ENCODE measurements at places on chromosomes 7 and 10.

DNA sequence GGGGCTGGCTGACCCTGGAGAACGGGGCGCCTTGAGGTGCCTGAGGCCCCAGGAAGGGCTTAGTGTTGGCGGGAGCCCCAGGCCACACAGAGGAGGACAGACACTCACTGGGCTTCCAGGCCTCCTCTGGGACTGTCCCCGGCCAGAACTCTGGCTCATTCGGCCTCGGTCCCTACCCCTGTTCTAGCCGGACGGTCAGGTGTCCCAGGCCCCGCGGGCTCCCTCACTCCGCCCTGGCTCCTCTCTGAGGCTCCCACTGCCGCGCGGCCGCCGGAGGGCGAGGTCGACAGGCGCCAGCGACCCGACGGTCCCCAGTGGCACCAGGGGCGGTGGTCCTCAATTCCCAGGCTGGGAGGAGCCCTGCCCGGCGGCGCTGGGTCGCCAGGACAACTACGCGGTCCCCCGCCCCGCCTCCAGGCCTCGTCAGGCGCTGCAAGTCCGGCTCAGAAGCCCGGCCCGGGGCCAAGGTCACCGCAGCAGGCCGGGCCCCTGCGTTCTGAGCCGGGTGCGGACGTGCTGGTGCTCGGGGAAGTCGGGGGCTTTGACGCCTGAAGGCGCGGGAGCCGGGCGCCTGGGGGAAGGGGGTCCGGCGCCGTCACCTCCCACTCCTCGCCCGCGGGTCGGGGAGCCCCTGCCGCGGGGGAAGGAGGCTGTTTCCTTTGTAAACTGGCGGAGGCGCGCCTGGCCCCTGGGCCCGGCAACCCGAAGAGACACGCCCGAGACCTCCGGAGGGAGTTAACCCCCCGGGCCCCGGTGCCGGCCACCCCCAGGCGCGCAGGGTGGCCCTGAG, 1.1 kb upstream of the PWWP2B start:
- no peak for DNase-seq

- no peak for DNase-seq
Observed at GRCh38 chr7:11935905-11936304, 103.9 kb upstream of the THSD7A start.

DNA sequence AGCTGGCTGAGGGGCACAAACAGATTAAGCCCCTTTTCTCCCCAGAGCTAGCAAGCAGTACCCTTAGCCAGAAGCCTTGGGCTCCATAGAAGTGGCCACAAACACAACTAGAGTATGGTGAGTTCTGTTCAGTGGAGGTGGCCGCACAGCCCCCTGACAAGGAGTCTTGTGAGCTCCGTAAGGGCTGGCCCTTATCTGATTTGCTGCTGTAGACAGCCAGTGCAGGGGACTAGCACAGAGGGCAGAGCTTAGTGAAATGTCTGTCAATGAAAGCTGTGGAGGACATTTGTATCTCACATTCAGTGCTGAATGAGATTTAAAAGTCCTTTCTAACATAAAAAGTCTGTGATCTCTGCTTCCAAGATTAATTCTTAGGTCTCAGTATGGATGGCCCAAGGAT, 137.3 kb downstream of the AUTS2 start:
- no peak for DNase-seq

DNA sequence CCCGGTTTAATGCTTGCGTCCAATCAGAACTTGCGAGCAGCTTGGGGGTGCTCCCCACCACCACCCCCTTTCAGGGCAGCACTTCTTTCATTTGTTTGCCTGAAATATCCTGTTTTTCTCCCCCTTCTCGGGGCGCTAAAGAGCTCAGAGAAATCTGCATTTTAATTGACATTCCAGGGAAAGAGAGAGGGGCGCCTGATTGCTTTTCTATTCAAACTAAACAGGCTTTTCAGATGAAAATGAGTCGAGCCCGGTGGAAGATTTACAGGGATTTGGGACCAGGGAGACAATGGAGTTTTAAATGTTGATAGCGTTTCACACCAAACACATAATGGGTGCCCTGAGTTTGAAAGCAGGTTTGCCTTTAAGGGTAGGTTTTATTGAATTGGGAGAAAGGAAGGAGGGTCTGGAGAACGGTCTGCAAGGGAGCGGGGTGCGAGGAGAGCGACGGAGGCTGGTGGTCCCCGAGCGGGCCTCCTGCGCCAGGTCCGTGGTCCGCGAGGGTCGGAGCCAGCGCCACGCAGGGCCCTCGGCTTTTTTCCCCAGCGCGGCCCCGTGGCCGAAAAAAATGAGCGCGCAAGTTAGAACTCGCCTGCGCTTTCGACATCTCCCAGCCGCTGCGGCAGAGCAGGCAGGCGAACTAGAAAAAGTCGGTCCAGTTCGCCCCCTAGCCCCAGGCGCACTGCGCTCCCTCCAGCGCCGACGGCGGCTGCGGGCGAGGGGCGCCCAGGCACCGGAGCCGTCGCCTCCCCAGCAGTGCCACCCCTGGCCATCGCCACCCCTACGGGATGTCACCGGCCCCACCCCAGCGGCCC, 1.3 kb downstream of the FGFR2 start:
- DNase-seq = no peak

- DNase-seq = no peak
Observed at GRCh38 chr7:65230231-65230630, 143.4 kb upstream of the ZNF92 start.

DNA sequence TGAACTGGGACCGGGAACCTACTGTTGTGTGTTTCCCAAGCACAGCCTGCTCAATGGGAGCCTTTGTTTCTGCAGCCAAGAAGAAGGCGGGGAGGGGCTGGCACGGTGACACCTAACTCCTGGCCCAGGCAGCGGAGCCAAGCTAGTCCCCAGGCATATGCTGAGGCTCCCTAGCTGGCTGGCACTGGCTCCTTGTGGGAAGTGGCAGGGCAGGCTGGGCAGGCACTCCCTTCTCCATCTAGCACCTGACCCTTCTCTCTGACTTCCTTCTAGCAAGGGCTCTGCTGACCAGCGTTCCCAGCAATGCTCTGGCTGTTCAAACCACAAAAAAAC, 325.0 kb downstream of the PLXNA4 start:
- DNase-seq = no peak

GRCh38 chr10:60262647-60263126, 127.0 kb downstream of the ANK3 start:
- DNase-seq = no peak

GRCh38 chr7:134500406-134500805, 27.0 kb upstream of the AKR1B10 start:
- DNase-seq = no peak

DNA sequence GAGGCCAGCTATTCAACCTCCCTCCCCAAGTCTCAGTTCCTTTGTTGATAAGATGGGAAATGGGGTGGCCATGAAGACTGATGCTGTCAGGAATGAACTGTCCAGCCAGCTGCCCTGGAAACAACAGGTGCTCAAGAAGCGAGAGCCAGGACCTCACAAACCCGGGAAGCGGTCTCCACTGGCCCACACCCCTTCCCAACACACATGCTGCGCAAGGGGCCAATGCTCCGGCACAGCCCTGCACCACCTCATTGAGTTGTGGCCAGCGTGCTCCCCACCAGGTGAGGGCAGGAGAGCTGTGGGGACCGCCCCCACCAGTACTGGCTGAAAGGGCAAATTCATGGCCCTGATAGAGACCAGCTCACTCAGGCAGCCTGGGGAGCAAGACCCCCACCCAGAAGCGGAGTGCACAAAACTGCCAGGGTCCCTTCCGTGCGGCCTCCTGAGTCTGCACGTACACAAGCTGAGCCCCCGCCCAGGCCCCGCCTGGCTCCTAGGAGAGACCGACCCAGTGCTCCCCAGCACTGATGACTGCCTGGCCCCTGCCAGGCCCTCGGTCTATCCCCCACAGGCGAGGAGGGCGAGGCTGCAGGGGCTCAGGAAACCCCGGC, 216.6 kb downstream of the MAD1L1 start:
- no peak for DNase-seq

- DNase-seq = peak; percentile 36
Observed at GRCh38 chr10:23994459-23995046, 214.4 kb upstream of the KIAA1217 start.

DNA sequence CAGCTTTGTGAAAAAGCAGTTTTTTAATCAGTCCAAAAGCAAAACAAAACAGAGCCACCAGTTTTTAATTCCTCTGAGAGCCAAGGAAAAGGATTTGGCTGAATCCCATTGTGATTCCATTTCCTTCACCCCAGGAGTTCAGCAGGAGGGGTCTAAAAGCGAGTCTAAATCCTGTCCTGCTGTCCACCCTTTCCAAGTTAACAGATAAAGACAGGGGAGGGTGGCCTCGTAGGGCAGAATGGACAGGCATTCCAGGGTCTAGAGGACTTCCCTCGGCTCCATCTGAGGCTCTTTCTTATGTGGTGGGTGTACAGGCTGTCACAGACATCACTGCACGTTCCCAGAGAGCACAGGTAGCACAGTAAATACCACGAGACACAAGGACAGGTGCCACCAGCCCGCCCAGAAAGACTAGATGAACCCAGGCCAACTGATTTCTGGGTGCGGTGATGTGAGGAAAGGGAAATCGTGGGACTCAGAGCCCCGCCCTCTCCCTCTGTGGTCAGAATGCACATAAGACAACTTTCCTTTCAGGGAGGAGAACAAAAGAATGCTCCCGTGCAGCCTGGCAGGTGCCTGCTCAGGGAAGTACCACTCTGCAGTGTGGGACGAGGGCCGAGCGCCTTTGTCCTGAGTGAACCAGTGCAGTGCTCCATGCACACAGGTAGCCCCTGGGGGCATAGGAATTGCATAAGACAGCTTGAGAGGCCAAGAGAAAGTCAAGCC, 119.7 kb downstream of the ABLIM1 start:
- no peak for DNase-seq

DNA sequence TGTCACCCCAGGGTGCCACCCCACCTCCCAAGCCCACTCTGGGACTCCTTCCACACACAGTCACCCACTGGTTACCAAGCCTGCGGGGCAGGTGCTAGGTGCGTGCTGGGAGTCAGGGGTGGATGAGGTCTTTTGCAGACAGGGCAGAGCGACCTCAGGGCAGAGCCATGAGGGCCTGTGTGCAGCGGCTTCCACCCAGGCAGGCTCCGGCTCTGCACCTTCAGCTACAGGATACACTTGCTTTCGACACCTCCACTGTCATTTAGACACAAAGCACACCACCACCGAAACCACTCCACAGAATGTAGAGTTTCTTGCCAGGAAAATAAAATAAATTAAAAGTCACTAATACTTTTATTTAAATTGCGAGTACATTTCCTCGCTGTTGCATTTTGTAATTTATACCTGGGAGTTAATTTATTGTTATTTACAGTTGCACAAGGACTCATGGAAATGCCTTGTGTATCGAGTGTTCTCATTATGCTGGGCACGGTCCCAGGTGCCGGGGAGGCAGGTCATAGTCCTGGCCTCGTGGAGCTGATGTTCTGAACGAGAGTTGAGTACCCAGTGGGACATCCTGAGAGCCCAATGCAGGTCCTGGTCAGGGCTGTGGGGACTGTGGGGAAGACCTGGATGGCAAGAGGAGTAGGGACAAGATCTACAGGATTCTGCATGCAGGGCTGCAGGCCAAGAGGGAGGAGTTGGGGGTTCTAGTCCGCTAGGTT, 127.8 kb downstream of the CUX1 start:
- DNase-seq = no peak

GRCh38 chr10:73655990-73656298, at the start of gene SYNPO2L:
TSS of gene SYNPO2L (minus strand) at chr10:73656029. CDS start at chr10:73655922, 107 bp downstream.
- no peak for DNase-seq

GRCh38 chr10:104925232-104925851, 284.3 kb downstream of the SORCS3 start:
- DNase-seq = peak; percentile 11

DNA sequence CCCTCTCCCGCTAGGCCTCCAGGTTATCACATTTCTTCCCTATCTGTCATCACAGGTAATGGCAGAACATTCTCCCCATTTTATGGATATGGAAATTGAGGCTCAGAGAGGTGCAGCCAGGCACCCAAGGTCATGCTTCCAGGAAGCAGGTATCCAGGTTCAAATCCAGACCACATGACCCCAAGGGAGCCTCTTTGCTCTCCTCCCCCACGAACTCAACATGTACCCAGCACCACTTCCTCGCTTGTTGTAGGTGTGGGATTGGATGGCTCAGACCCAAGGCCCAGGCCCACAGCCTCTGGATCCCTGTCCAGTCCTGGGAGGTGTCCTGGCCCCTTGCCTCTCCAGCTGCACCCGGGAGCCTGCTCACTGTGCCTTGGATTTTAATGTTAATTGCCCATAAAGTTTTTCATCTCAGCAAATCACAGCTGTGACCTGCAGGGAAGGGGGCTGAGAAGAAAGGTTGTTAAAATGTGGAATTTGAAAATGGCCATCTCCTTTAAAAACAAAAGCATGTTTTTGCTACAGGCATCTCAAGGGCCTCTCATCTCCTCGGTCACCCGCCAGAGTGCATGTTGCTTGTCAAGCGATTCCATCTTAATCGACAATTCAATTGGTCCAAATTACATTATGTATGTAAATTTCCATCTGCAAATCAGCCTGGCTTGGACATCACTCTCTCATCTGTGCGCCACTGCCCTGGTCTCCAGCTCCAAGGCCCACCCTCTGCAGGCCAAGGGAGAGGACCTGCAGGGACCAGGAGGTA, 205.4 kb upstream of the ZMIZ1 start:
- no peak for DNase-seq

- DNase-seq = no peak
Observed at GRCh38 chr7:90720984-90721760, 125.1 kb downstream of the CDK14 start.

DNA sequence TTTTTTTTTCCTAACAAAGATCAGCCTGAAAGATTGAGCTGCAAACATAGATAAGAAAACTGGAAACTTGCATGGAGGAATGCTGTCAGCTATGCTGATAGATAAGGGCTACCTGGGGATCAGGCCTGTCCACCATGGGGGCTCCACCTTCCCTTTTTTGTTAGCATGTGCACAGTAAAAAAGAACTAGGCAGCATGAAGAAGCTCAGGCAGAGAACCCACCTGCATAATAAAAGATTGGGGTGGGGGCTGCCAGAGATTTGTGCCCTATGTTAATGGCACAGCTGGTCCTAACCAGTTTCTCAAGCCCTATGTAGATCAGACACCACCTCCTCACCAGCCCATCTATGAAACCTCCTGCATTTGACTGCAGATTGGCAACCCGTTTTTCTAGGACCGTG, 45.4 kb upstream of the CACNB2 start:
- DNase-seq = no peak

DNA sequence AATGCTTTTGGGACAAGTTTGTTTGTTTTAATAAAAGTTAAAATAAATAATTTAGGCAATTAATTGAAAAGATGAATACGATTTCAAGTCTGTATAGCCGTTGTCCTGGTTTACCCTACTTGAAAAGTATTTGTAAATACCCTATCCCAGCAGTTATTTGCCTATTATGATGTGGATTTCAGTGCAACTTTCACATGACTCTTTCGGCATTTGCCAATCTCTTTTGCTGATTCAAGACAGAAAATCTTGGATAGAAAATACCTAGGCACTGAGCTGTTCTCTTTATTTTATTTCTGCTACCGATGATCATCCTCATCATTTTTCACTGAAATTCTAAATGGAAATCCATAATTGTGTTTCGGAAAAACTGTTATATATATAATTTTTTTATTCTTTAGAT, 125.9 kb upstream of the FZD8 start:
- DNase-seq = no peak

- no peak for DNase-seq
Observed at GRCh38 chr7:131497454-131497853, 59.0 kb downstream of the PODXL start.

- no peak for DNase-seq
Observed at GRCh38 chr7:93036807-93037206, 81.0 kb downstream of the SAMD9 start.

Data from stimulated activated CD4-positive, alpha-beta T cell treated with anti-CD3 and anti-CD28 coated beads, Interleukin-12 subunit alpha, Interleukin-12 subunit beta, amount 100 ng/mL, for 24 hours (primary cell).